H9 (cell line): ENCODE measurements at places on chromosomes 2 and 18. TPM values are rescaled to one million over a fixed set of nuclear protein-coding genes. Genes with fewer than 3 reads are reported as not detected.

The DYSF gene
- total RNA-seq, result 4.8 and 5.5 TPM in 2 replicates

DNA sequence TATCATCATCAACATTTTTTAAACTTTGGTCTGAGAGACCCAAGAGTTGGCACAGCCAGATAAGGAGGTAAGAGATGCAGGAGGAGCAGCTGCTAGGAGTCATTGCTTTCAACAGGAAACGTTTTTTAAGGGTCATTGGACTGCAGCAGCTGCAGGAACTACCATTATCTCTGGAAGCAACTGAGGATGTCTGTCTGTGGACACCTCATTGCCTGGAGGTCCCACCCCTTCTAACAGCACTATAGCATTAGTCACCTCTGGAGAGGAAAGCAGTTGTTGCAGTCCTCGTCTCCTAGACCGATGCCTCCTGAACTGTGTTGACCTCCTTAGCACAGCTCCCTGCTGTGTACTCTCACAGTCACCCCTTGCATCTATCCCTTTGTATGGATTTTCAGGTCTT, 21.5 kb upstream of the FSHR start:
- DNase-seq, result no peak

- DNase-seq, result peak; percentile 22
Observed at GRCh38 chr2:240565333-240566202, 2.7 kb upstream of the RNPEPL1 start.

DNA sequence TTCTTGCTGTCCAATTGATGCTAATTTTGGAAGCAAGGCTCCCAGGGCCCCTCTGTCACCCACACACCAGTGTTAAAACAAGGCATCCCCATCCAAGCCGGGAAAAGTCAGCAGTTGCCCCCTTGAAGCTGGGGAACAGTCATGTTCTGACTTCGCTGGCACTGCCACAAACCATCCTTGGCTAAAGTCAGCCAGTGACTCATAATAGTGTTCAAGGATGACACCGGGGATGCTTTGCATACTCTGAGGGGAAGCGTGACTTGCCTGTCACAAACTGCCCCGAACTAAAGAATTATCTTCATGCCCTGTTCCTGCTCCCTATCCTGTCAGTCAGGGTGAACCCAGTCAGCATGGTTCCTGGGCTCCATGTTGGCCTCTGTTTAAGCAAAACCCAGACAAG, 37.0 kb downstream of the TGFA start:
- DNase-seq, result no peak

DNA sequence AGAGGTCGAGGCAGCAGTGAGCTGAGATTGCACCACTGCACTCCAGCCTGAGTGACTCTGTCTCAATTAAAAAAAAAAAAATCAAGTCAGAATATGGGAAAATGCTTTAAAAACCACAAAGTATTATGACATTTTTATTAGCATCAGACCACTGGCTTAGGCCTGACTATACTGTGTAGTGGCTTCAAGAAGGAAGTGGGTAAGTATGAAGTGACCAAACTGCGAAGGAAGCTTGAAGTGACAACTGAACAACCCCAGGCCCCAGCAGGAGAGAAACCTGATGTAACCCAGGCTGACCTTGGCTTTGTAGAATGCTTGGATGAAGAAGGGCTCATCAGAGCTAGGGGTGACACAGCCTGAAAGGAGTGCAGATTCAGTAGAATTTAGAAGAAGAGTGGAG, 21.4 kb upstream of the HAAO start:
- no peak for DNase-seq

DNA sequence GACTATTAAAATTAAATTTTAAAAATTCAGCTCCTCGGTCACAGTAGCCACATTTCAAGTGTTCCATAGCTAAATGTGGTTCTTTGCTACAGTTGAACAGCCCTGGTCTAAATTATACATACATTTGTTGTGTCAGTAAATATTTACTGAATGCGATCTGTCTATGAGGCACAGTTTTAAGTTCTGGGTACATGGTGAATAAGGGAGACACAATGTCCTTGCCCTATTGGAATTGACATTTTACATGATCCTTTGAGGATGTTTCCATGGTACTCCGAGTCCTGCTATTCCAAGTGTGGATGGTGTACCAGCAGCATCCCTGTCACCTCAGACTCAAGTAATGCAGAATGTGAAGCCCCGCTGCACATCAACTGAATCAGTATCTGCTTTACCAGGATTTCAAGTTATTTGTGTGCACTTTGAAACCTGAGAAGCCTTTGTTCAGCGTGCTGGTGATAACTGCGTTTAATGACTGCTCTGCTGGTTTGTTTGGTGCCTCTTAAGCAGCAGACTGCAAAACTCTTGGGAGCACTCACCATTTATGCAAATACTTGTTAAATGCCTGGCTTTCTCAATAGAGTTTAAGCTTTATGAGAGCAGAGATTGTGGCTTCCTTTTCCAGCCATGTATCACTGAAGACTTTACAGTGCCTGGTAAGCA, 1.5 kb downstream of the GALNT1 start:
- no peak for DNase-seq

The CSRNP3 gene
- 2.3 and 3.6 TPM in 2 replicates for total RNA-seq

The CD207 gene
- total RNA-seq, result not detected in 2 replicates

- peak; percentile 29 for DNase-seq
Observed at GRCh38 chr2:216222650-216223352, 113.7 kb downstream of the XRCC5 start.
